ENCODE measurements at places on chromosomes 5 and 9. TPM values are rescaled to one million over a fixed set of nuclear protein-coding genes. Genes with fewer than 3 reads are reported as not detected.

Gene POU4F3
- 0.14 TPM for total RNA-seq

Gene ANKRD55
- 0.06 TPM for total RNA-seq

Gene TRAPPC13
- total RNA-seq = 15.7 TPM

Gene C5orf52
- total RNA-seq = not detected

Gene SLC24A2
- not detected for total RNA-seq

Gene SLC35D2
- 21.0 TPM for total RNA-seq

Gene GRM6
- not detected for total RNA-seq

Gene ZDHHC11B
- total RNA-seq = 1.5 TPM

Gene PSD2
- not detected for total RNA-seq

Gene LVRN
- 0.08 TPM for total RNA-seq

Gene BHMT
- not detected for total RNA-seq

Gene BSPRY
- not detected for total RNA-seq

Gene CDX1
- not detected for total RNA-seq

Gene CYLC2
- total RNA-seq = not detected

Gene INVS
- total RNA-seq = 10.0 TPM

Gene REEP5
- total RNA-seq = 130 TPM

Gene SNX2
- total RNA-seq = 40.6 TPM

Gene GADD45G
- total RNA-seq = 0.51 TPM

Gene C8G
- 2.4 TPM for total RNA-seq

Gene NDFIP1
- 53.3 TPM for total RNA-seq

Gene LCN9
- not detected for total RNA-seq

Gene PCDHGA8
- total RNA-seq = 0.06 TPM

Gene GABBR2
- total RNA-seq = 0.13 TPM

Gene SPINK13
- total RNA-seq = 0.27 TPM

Gene TNFSF8
- total RNA-seq = not detected

Gene DBN1
- 68.6 TPM for total RNA-seq

All from A549 treated with Mapracorat at 1 μM for 4 hours (cell line).